ENCODE measurements at places on chromosomes 11 and 22.

- DNase-seq = no peak
Measured at GRCh38 chr11:62201376-62201775, 7.1 kb upstream of the SCGB2A1 start.

- DNase-seq = no peak
Measured at GRCh38 chr11:2521081-2521732, 76.4 kb downstream of the KCNQ1 start.

GRCh38 chr11:65488273-65489034, 10.4 kb upstream of the MALAT1 start:
- DNase-seq = no peak

GRCh38 chr11:67177399-67178281, 58.6 kb downstream of the KDM2A start:
- no peak for DNase-seq

DNA sequence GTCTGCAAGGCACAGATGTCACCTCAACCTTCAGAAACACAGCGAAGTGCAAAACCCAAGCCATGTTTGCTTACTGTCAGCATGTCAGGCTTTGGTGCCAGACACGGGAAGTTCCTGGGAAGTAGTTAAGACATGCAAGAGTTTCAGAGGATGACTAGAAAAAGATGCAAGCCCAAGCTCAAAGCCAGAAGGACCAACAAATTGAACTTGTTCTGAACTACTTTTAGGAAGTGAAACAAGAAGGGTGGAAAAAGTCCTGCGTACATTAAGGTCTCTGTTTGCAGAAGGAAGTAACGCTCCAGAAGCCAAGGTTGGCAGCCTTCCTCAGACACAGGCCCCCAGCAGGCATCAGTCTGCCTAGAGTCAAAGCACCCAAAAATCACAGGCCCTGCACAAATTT, 2.6 kb downstream of the AP1B1 start:
- no peak for DNase-seq

DNA sequence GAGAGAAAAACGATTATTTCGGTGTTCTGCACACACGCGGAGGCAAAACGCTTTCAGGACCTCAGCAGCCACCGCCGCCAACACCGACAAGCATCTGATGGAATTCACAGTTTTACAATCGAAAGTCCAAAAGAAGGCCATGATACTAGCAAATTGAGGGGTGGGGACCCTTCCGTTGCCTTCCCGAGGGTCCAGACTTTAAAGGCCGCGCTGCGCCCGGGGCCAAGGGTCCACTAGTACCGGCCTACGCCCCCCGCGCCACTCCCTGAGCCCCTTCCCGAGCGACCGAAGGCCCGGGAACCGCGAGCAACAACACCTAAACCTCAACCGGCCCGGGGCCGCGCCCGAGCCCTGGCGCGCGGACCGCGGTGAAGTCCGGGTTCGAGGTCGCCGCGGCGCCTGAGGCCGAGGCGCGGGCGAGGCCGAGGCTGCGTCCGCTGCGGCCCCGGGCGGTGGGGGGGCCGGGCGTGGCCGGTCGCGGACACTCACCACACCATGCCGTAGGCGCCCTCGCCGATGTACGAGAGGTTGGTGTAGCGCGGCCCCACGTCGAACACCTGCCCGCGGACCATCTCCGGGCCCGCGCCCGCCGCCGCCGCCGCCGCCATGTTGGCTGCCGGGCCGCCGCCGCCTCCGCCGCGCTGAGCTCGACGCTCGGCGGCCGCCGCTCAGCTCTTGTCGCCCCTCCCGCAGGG, 465 bp downstream of the MAPK1 start:
- DNase-seq = no peak

DNA sequence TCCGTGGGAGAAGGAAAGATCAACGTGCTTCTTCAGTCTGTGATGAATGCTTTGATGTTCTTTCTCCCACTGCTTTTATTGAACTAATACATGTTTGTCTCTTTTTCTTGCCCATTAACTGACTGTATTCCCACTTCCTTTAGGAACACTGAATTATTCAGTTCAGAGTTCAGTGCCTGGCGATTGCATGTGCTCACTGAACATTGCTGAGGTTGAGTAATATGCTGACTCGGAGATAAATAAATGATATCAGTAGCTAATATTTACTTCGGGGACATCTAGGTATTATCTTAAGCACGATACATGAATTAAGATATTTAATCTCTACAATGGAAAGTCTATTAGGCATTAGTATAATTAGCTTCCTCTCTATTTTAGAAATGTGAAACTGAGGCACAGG, 102.3 kb upstream of the OR5AK2 start:
- no peak for DNase-seq

DNA sequence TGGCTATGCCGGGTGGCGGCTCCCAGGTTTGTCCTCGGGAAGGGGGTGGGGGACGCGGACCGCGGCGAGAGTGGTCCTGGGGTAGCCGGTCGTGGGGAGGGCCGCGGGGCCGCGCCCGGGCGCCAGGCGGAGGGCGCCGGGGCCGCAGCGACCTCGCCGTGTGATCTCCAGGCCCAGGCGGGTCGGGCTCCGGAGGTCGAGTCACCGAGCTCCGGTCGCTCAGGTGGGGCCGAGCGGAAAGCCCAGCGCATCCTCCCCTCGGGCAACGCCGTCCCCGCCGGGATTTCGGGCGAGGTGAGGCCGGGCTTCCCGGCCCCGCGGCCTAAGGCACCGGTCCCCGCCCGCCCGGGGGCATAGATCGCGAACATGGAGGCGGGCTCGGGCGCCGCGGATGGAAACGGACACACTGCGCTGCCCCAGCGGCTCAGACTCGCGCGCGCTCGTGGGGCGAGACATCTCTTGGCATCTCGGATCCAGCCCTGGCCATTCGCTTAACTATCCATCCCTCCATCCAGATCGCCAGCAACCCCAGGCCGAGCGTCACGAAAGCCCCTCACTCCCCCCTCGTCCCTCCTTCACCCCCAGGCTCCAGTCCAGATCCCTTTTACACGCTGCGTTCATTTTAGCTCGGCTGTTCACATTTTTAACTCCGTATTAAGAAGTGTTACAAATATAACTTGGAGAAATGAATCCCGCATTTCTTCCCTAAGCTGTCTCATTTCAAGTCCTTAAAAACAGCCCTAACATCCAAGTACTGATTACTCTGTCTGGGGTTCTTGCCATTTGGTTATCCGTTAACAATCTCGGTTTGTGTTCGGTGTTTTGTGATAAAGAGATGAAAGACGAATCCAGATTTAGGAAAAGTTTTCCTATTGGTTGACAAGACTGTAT, 460 bp downstream of the ZC3H12C start:
- peak; percentile 55 for DNase-seq

DNA sequence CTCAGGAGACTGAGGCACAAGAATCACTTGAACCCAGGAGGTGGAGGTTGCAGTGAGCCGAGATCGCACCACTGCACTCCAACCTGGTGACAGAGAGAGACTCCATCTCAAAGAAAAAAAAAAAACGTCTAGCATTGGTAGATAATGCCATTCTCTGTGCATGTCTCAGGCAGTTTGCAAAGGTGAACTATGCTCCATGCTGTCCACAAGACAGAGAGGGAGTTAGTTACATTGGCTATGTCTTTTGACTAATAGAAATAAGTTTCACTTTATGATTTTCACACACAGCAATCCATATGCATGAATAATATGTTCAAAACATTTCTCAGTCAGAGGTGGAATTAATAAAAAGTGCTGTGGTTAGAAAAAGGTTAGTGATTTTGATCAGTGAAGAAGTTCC, 591.4 kb downstream of the ETS1 start:
- no peak for DNase-seq

- DNase-seq = no peak
Measured at GRCh38 chr11:35183326-35183925, 44.5 kb downstream of the CD44 start.

DNA sequence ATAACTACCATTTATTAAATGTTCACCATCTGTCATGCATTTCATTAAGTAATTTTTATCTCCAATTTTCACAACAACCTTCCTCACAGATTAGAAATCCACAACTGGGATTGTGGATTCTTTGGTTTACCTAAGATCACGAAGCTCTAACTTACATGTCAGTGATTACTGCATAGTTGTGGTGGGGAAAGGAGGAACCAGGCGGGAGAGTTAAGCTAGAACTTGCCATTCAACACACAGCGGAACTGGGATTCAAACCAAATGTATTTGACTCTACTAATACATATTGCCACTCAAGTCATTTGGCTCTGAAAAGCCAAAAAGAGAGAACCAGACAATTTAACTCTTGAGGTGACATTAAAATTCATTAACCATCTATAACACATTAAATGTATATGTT, 10.4 kb upstream of the LAYN start:
- DNase-seq = no peak

GRCh38 chr11:22869325-22869724, 9.1 kb upstream of the CCDC179 start:
- no peak for DNase-seq

GRCh38 chr11:62544581-62545436, 1.8 kb downstream of the AHNAK start:
- DNase-seq = no peak

- peak; percentile 65 for DNase-seq
Measured at GRCh38 chr11:86608251-86608799, 64.1 kb downstream of the ME3 start.

GRCh38 chr11:126152586-126152985, 58.9 kb downstream of the RPUSD4 start:
- no peak for DNase-seq

GRCh38 chr11:46039990-46040389, 81.3 kb downstream of the PHF21A start:
- DNase-seq = no peak

DNA sequence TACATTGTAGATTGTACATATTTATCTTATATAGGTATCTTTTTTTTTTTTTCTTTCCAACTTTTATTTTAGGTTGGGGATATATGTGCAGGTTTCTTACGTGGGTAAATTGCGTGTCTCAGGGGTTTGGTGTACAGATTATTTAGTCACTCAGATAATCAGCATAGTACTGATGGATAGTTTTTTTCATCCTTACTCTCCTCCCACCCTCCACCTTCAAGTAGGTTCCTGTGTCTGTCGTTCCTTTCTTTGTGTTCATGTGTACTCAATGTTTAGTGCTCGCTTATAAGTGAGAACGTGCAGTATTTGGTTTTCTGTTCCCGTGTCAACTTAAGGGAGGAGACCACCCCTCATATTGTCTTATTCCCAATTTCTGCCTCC, 9.6 kb downstream of the C11orf96 start:
- no peak for DNase-seq

Data from NCI-H774 (cell line).